ENCODE measurements at places on chromosomes 5 and 9.

GRCh38 chr5:92147798-92148197 is 764.7 kb upstream of the ARRDC3 start:
- no peak for DNase-seq

DNA sequence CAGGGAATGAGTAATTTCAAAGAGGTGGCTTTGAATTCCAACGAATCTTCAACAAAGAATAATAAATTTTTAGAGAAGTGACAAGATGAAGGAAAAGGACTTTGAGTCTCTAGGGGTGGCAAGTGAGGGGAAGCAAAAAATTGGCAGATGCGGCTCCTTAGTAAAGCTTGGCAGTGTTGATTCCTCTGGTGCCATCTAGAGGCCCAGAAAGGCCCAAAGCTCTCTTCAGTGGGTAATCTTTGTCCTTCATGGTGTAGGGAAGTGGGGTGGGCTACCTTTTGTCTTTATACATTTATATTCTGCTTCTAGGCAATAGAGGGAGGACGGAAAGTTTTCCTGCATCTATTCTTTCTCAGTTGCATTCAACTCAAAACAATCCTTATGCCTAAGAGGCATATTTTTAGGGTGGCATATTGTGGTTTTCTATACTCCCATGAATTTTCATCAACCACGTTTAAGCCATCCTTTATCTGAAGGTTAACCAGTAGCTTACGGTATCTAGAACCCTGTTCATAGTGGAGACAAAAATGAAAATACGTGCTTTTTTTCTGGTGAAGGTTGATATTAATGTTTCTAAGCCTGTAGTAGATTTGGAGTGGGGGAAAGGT is 17.5 kb upstream of the ROPN1L start:
- no peak for DNase-seq

DNA sequence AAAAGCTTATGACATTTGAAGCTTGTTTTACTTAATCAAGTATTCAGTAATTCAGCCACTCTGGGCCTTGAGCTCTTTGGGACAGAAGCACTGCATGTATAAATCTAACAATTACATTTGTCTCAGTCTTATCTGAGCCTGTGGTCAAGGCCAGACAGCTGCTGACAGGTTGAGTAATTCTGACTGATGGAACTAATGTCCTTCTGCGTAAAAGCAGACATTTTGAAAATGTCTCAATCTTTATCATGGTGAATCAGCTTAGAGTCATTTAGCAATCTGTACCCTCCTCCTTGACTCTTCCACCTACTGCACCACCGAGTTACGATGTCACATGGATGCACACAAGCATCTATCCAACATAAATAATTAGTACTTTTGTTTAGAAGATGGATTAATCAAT is 400.0 kb downstream of the ARRDC3 start:
- no peak for DNase-seq

GRCh38 chr5:132229236-132229635 is 1.6 kb upstream of the P4HA2 start:
- no peak for DNase-seq

GRCh38 chr9:118088090-118088489 is 383.9 kb downstream of the TLR4 start:
- DNase-seq = no peak

- DNase-seq = no peak
Observed at GRCh38 chr9:116635908-116636307, 51.2 kb upstream of the TRIM32 start.

GRCh38 chr9:125902214-125902613 is 155.0 kb downstream of the PBX3 start:
- no peak for DNase-seq

GRCh38 chr9:93107151-93107824 is 11.3 kb downstream of the CARD19 start:
- DNase-seq = no peak

DNA sequence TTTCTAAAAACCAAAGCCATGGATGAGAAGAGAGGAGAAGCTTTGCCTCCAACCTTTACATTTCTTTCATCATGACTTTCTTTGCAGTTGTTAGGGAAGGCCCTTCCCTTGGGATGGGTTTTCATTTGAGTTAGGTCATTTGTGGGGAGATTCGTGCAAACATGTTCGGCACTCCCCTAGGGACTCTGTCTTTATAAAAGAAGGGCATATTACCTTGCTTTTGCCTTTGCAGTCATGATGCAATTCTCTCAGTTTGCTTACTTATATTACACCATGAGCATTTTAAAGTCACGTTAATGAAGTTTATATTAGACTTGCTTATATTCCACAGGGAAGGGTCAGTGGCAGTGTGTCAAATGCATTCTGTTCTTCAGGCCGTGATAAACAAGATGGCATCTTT is 289.3 kb upstream of the WWC1 start:
- no peak for DNase-seq

DNA sequence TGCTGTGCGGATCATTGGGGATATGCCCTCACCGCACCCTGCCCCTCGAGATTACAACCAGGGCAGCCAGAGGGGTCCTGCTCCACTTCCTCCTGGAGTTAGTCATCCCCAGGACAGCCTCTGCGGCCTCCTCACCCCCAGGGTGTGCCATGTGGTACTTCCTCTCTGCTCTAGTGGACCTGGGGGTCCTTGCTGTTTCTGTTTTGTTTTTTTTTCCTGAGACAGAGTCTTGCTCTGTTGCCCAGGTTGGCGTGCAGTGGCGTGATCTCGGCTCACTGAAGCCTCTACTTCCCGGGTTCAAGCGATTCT is 5.2 kb upstream of the FCN1 start:
- no peak for DNase-seq

DNA sequence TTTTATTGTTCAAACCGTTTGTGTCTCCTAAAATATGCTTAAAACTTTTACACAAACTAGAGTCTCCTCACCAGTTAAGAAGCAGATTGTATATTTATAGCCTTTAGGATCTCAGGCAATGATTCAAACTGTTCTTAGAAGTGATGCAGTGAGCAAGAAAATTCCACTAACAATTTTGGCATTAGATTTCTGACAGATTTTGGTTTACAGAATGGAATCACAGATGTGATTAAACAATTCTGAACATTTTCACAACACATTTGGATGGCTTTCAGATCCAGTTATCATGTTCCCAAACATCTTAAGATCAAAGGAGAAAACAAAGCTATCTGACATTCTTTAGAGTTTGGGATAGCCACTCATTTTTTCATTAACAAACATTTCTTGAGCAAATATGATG is 181.7 kb upstream of the RIOK2 start:
- no peak for DNase-seq

DNA sequence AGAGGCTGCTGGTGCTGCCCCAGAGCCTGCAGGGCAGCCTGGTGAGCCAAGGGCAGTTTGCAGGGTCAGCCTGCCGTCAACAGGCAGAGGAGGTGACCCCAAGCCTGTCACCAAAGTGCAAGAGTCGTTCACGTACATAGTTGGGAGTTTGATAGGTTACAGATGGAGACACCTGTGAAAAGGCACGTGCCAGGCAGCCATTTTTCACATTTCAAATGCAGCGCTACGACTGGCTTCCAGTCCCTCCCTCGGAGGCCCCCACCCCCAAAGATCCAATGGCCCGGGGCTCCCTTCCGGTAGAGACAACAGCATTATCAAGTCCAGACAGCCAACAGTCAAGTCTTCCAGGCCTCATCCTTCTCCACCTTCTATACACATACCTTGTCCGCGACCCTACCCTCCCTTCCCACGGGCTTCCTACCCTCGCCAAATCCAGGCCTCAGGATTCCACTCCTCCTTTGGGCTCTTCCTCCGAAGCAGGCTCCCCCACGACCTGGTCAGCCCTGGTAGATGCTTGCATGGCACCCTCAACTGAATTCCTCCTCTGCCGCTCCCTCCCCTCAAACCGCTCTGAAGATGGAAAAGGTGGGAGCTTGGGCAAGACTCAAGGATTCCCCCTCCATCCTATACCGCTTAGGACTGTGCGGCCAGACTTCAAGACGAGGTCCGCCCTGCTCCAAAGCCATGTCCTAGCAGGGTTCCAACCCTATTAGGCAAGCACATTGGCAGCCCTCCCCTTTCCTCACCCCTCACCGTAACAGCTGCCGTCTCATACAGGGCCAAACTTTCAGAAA is 13.2 kb downstream of the HNRNPH1 start:
- DNase-seq = no peak

Measured in stimulated activated naive CD4-positive, alpha-beta T cell treated with Interleukin-2 at 50 U/mL for 16 hours (primary cell).